Peyer's patch (tissue), 4 donors: ENCODE measurements at places on chromosomes 1 and 21. TPM values are rescaled to one million over a fixed set of nuclear protein-coding genes. Genes with fewer than 3 reads are reported as not detected.

DNA sequence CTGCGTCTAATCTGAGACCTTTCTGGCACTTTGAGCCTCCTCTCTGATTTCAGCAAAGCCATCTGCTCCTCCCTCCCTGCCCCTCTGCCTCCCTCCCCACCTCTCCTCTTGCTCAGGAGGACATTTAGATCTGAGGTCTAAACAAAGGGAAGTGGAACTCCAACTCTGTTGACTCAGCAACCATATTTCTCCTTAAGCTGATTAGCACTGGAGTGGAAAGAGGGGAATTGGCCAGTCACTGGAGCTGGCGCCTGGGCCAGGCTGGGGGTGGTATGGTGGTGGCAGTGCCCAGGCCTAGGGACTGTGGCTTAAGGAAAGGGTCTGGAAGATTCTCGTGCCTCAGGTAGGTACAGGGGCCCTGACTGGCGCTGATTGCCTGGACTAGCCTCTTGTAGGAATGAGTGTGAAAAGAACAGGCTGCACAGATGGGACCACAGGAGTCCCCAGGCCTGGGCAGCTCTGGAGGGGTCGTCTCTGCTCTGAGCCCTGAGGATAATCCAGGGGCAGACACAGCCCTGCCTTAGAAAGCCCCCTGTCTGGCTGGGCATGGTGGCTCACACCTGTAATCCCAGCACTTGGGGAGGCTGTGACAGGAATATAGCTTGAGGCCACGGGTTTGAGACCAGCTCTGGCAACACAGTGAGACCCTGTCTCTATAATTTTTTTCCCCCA is 11.9 kb downstream of the SH2D2A start:
- H3K27me3 ChIP-seq: no peaks in the 10 kb centered on the region
- no peaks in the 10 kb centered on the region for H3K36me3 ChIP-seq
- no peaks in the 10 kb centered on the region for H3K4me1 ChIP-seq
- H3K4me3 ChIP-seq: no peak overlapping the region
- no peak overlapping the region for H3K27ac ChIP-seq

- peaks cover 58% of the 10 kb centered on the region for H3K36me3 ChIP-seq
- H3K27me3 ChIP-seq: no peaks in the 10 kb centered on the region
- H3K27ac ChIP-seq: no peak overlapping the region
- peaks cover 4% of the 10 kb centered on the region for H3K4me1 ChIP-seq
- no peak overlapping the region for H3K4me3 ChIP-seq
- no peak for DNase-seq
Observed at GRCh38 chr21:32765058-32765457, 6.5 kb downstream of the PAXBP1 start.

GRCh38 chr1:154874465-154874864 is 4.4 kb upstream of the KCNN3 start:
- no peak for DNase-seq
- H3K27ac ChIP-seq: no peak overlapping the region
- H3K27me3 ChIP-seq: no peaks in the 10 kb centered on the region
- no peaks in the 10 kb centered on the region for H3K36me3 ChIP-seq

The GJA9 gene
- not detected for total RNA-seq

DNA sequence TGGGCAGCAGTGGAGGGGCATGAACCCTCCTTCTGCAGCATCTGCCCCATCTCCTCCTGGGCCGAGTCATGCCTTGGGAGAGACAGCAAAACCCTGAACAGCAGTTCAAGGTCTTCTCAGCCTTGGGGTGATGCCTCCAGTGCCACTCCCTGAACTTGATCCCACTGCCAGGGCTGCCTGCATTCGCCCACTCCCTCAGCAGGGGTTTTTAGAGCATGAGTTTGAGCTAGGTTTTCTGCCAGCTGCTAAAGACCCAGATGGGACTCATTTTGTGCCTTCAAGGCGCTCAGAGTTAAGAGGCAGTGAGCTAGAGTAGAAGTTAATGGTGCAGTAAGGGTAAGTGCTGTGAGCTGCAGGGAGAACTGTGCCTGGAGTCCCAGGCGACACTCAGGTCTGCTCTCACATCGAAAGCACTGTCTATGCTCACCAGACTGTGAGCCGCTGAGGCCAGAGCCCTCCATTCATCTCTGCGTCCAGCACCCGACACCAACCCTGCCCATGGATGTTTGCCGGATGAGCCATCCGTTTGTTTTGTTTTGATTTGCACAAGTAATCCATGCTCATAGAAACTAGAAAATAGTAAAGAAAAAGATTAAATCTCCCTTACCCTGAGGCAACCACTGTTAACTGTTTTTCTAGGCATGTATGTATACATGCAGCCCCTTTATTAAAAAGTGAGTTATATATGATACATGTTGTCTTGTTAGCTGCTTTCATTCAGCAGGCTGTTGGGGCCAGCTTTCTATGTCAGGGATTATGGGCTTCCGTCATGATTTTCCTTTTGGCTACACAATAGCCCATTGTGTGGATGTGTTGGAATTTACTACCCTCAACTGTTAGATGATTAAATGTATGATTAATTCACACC is 67.8 kb downstream of the VPS26C start:
- no peak overlapping the region for H3K27ac ChIP-seq
- no peaks in the 10 kb centered on the region for H3K36me3 ChIP-seq
- no peak for DNase-seq

GRCh38 chr1:178727014-178727895 is 2.2 kb downstream of the RALGPS2 start:
- H3K27me3 ChIP-seq: no peaks in the 10 kb centered on the region
- peak overlapping the region; percentile 97 for H3K4me3 ChIP-seq
- H3K36me3 ChIP-seq: no peaks in the 10 kb centered on the region
- DNase-seq: no peak
- no peaks in the 10 kb centered on the region for H3K4me1 ChIP-seq

The TBX19 gene
- 2.5 TPM for total RNA-seq

- H3K27me3 ChIP-seq: no peaks in the 10 kb centered on the region
- no peaks in the 10 kb centered on the region for H3K36me3 ChIP-seq
- H3K4me3 ChIP-seq: no peak overlapping the region
- peaks cover 22% of the 10 kb centered on the region for H3K4me1 ChIP-seq
Observed at GRCh38 chr1:6417961-6418667, 1.6 kb downstream of the HES2 start.

The CHAF1B gene
- 1.8 TPM for total RNA-seq

DNA sequence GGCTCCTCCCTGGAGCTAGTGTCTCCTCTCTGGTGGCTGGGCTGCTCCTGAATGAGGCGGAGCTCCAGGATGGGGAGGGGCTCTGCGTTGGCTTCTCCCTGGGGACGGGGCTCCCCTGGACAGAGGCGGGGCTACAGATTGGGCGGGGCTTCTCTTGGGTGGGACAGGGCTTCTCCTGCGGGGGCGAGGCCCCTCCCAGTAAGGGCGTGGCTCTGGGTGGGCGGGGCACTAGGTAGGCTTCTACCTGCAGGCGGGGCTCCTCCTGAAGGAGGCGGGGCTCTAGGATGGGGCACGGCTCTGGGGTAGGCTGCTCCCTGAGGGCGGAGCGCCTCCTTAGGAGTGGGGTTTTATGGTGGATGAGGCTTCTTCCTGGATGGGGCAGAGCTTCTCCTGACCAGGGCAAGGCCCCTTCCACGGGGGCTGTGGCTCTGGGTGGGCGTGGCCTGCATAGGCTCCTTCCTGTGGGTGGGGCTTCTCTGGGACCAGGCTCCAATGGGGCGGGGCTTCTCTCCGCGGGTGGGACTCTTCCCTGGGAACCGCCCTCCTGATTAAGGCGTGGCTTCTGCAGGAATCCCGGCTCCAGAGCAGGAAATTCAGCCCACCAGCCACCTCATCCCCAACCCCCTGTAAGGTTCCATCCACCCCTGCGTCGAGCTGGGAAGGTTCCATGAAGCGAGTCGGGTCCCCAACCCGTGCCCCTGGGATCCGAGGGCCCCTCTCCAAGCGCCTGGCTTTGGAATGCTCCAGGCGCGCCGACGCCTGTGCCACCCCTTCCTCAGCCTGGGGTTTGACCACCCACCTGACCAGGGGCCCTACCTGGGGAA is 22.7 kb upstream of the ARF1 start:
- no peak overlapping the region for H3K27ac ChIP-seq
- DNase-seq: peak; percentile 96
- peaks cover 14% of the 10 kb centered on the region for H3K4me1 ChIP-seq
- H3K27me3 ChIP-seq: no peaks in the 10 kb centered on the region
- peak overlapping the region; percentile 34 for H3K4me3 ChIP-seq
- no peaks in the 10 kb centered on the region for H3K36me3 ChIP-seq

DNA sequence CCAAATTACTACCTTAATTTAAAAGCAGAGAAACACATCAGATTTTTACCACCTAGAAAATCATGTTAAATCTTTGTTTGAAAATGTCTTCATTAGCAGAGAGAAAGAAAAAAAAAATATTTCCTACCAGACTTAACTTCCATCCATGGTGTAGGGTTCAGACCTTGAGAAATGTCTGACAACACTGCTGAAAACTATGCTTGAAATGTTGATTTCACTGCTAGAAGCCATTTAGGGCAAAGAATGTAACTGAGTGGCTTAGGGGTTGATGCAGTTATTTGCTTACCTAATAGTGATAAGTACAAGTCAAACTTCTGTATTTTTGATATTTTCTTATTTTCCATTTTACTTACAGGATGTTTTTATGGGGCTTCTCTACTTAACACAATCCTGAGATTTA is 495.6 kb upstream of the NEGR1 start:
- H3K27ac ChIP-seq: no peak overlapping the region
- no peaks in the 10 kb centered on the region for H3K4me1 ChIP-seq
- no peaks in the 10 kb centered on the region for H3K27me3 ChIP-seq
- no peak overlapping the region for H3K4me3 ChIP-seq
- no peaks in the 10 kb centered on the region for H3K36me3 ChIP-seq
- DNase-seq: no peak

DNA sequence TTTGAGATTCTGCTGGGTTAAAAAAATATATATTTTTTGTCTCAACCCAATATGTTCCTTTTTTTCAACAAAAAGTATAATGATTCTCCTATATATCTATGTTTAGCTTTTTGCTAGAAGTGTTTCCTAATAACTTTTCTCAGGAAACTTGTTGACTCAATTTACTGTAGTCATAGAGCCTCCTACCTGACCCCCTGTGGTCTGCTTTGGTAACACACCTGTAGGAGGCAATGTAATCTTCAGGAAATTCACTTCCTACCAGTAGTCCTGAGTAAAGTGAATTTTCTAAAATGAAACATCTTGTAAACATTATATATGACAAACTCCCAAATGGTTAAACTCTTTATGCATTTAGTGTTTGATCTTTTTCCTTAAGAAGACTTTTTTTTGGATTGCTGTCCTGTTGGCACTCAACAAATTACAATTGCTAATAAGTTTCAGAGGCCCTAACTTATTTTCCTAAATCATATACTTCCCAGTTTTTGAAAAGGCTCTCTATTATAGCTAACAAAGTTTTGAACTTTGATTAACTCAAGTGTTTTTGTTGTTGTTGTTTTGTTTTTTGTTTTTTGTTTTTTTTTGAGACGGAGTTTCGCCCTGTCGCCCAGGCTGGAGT is 118.3 kb downstream of the OLFML2B start:
- H3K36me3 ChIP-seq: no peaks in the 10 kb centered on the region
- no peak overlapping the region for H3K4me3 ChIP-seq
- H3K4me1 ChIP-seq: no peaks in the 10 kb centered on the region
- no peaks in the 10 kb centered on the region for H3K27me3 ChIP-seq
- no peak overlapping the region for H3K27ac ChIP-seq

The SERINC2 gene
- total RNA-seq: 227 TPM

DNA sequence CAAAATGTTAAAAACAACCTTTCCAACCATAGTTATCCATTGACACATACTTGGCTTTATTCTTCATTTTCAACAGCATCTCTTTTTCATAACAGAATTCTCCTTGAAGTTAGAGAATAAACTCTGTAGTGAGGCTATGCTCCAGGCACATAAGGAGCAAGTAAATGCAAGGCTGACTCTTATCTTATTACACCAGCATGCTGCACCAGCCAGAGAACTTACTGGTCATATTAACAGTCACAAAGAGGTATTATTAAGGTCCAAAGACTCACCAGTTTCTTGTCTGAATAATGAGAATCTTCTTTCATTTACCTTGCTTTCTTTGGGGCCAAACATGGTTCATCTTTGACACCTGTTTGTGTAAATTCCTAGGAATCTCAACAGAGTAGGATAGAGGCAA is 71.3 kb upstream of the IVNS1ABP start:
- no peak overlapping the region for H3K4me3 ChIP-seq
- no peaks in the 10 kb centered on the region for H3K27me3 ChIP-seq
- DNase-seq: no peak
- no peaks in the 10 kb centered on the region for H3K4me1 ChIP-seq
- no peak overlapping the region for H3K27ac ChIP-seq

The IGSF9 gene
- total RNA-seq: 48.5 TPM

- H3K4me1 ChIP-seq: no peaks in the 10 kb centered on the region
- no peaks in the 10 kb centered on the region for H3K27me3 ChIP-seq
- peak; percentile 57 for DNase-seq
- H3K27ac ChIP-seq: peak overlapping the region; percentile 27
Observed at GRCh38 chr1:27011058-27011764, 1.4 kb downstream of the TENT5B start.
